ENCODE measurements at places on chromosomes 3 and 15.

- no peak for DNase-seq
These were observed 630.5 kb upstream of the EPHA6 start for GRCh38 chr3:96183871-96184270.

DNA sequence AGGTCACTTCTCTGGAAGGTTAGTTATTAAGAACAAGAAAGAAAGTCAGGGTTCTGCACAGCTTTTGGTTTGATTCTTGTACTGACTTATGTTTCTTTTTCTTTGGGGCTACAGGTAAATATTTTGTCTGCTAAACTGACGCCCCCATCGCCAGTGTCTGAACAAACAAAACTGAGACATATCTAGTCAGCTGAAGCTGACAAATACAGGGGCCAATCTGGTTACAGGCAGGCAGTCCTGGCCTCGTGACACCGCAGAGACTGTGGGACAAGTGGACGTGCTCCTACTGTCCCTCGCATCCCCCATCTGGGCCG lies 4.6 kb upstream of the RPL14 start:
- no peak for DNase-seq

- DNase-seq, result peak; percentile 95
These were observed at the start of gene RNF7 for GRCh38 chr3:141738022-141738890. Gene RNF7, plus strand, starts transcription at chr3:141738298. Its CDS starts 44 bp downstream, at chr3:141738342.

DNA sequence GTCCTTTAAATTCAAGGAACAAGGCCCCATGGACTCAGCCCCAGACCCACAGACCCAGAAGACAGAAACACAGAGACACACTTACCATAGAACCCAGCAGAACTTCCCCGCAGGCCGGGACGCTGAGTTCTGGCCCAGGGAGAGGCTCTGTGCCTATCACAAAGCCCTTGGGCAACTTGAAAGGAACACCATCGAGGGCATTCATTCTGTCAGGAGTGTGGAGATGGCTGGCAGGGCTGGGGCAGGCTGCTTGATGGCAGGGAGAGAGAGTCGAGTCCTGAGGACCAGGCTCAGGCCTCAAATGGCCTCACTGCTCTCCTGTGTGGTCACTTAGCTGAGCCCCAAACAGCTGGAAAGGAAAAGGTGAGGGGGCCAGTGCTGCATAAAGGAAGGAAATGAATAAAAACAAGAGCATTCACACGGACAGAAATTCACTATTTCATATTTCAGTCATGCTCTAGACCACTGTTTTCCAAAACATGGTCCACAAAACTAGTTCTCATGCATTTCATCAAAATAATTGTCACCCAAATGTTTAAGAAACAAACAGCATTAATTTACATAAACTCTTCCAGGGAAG lies 8.9 kb downstream of the UBAP1L start:
- DNase-seq, result no peak

GRCh38 chr3:65888196-65888595 lies 150.5 kb downstream of the MAGI1 start:
- DNase-seq, result no peak

- no peak for DNase-seq
These were observed 81.0 kb downstream of the FBXL2 start for GRCh38 chr3:33358172-33358781.

- DNase-seq, result no peak
These were observed 65.8 kb downstream of the TFRC start for GRCh38 chr3:196016059-196016458.

DNA sequence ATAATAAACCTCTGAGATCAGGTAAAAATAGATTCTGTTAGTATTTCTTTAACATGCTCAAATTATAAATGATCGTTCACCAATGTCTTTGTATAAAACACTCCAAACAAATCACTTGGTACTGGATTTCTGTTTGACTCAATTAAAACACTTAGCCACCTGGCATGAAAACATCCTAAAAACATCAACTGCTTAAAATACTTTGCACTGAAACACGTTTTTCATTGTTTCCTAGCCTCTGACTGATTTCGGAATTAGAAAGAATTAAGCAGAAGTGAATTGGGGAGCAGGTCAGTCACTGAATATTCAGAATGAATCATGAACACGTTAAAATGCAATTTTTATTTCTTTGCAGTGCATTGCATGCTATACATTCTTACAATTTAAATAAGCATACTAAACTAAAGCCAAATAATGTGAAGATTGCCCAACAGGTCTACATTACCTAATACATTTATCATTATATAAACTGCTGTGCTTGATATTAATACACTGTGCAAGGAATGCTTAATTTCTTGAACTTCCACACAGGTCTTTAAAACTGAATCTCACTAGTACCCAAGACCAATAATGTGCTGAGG lies 1.6 kb downstream of the THRB start:
- DNase-seq, result no peak

DNA sequence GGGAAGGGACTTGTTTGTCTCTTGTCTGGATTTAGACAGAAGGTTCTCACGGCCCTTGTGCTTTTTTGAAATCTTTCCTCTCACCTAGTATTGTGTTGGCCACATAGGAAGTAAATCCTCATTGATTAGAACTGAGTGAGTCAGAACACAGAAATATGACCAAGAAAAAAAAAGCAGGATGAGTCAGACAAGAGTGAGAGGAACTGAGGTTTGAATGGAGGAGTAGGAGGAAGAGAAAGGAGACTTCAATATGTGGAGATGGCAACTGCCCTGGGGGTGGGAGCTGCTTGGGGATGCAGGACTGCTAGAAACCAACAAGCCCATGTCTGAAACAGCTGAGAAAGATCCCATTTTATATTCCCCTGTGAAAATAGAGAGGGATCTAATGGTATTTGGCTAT lies 194.1 kb upstream of the ZBTB20 start:
- peak; percentile 75 for DNase-seq

DNA sequence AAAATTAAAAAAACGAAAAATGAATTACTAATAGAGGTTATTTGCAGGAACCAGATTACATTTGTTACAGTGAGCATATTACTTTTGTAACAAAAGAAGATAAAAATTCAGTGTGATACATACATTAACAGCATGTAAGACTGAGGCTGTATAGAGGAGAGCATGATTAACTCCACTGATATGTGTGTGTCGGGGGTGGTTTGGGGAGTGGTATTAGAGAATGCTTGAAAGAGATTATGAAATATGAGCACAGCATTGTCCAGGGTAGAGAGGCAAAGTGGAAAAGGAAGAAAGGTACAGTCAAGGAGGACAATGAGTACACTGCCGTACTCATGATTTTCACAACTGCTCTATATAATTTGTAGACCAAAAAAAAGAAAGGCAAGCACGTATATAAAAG lies 62.9 kb upstream of the LRRFIP2 start:
- DNase-seq, result peak; percentile 32

DNA sequence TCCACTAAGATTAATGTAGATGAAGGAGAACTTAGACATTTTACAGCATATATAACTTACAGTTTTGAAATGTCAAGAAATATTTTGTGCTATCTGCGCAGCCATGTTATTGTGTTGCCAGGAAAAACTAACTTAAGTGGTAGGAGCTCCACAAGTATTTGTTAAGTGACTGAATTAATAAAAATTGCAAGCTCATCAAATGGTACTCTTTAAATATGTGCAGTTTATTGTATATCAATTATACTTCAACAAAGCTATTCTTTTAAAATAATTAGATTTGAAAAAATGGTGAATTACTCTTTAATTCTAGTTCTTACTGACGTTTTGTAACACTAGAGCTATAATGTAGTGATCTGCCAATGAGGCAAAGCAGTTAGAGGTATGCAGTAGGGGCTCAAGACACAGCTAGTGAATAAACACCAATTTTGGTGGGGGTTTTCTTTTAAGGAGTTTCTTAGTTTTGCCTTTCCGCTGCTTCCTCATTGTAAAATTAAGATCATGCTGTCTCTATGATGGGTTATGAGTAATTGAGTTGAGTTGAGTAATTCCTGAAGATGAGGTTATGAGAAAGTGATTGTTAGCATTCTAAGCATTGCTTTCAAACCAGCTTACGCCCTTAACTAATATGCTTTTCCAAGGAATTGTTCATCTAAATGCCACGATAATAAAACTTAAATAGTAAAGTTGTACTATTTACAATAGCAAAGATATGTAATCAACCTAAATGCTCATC lies 10.9 kb upstream of the LXN start:
- DNase-seq, result peak; percentile 81

GRCh38 chr15:59557581-59557980 lies 54.0 kb upstream of the GCNT3 start:
- DNase-seq, result no peak

- DNase-seq, result no peak
These were observed 27.2 kb downstream of the ETV5 start for GRCh38 chr3:186081678-186082077.

- no peak for DNase-seq
These were observed 46.5 kb downstream of the CYFIP1 start for GRCh38 chr15:22933641-22934061.

DNA sequence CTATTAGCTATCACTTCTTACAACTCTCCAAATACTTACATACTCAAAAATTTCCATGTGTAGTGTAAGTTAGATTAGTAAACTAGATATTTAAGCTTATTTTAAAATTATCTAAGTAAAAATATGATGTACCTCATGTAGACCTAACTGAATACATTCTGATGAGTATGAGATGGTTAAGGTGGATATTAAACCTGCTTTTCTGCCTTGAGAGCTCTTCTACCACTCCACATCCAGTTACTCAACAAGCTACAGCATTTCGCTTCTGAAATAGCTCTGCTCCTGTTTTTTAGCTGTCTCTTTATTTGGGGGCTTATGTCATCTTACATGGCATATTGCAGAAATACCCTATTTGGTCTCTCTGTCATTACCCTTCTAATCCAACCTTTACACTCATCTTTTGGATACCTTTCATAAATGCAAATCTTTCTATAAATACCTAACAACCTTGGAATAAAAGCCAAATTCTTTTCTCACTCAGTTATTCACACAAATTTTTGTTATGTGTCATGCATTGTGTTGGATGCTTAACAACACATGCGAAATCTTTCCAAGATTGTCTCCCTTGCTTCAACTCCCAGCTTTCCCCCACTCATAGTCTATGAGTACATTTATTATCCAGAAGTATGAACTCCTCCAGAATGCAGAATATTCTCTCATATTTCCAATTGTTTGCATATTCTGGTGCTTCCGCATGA lies 92.0 kb downstream of the ALCAM start:
- peak; percentile 54 for DNase-seq

DNA sequence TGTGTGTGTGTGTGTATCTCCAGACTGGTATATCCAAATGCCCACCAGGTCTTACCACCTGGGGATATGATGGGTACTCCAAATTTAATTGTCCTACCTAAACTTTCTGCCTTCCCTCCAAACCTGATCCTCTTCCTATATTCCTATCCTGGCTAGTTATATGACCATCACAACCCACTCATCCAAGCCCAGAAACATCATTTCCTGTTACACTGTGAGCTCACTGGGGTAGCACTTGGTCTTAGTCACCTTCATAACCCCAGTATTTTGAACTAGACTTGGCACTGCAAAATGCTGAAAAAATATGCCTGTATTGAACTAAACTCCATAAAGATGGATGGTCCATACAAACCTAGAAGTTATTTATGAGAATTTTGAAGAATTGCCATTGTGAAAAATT lies 178.8 kb upstream of the EIF1B start:
- DNase-seq, result peak; percentile 45

DNA sequence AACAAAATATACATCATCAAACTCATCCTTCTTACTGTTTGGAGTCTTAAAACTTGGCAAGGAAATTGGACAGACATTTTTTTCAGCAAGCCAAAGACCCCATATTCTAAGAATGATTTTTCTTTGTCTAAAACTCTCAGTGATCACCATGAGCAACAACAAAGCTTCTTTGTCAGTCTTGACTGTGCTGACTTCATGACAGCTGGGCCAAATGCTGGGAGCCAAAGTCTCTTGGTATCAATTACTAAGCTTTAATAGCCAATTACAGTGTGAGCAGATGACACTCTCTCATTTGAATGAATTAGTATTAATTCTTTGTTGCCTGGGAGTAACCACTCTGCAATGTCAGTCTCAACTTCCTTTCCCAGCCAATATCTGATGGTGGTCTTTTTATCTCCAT lies 48.1 kb upstream of the GK5 start:
- DNase-seq, result no peak

DNA sequence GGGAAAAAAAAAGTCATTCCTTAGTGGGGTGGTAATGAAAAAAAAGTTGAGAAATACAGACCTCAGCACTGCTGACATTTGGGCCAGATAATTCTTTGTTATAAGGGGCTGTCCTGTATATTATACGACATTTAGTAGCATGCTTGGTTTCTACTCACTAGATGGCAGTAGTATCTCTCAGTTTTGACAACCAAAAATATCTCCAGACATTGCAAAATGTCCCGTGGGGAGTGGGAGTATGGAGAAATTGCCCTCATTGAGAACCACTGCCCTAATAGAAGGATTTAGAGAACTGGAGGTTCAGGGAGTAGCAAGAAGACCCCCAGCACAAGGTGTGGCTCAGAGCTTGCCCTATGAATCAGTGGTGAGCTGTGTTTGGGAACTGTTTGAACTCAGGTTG lies 28.6 kb upstream of the TEX264 start:
- DNase-seq, result no peak

DNA sequence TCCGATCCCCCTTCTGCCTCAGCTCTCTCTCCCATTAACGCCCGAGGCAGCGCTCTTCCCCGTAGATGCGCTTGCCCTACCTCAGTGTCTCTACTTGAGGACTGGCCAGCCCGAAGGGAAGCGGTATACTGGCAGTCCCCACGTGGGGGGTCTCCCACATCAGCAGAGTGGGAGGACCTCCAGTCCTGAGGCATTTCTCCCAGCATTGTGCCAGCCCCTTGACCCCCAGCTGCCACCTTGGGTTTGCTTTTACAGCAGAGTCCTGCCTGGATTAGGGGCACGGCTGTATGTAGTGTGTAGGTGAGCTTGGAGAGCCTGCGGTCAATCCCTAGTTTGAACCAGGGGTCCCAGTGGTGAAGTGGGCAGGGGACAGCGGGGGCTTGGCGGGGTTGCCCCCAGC lies 767 bp downstream of the SEMA3F start:
- no peak for DNase-seq

DNA sequence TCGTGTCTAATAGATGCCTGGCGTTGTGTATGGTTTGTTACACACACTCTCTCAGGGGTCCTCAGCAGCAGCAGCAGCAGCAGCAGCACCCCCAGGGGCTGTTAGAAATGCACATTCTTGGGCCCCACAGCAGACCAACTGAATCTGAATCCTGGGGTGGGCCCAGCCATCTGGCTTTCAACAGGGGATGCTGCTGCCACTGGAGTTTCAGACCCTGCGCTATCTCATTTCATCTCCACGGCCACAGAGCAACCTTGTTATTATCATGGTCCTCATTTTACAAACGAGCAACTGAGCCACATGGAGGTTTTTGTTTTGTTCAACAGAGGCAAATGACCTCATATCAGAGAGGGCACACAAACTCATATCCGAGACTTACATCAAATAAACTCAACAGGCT lies 47.7 kb downstream of the MGLL start:
- no peak for DNase-seq

DNA sequence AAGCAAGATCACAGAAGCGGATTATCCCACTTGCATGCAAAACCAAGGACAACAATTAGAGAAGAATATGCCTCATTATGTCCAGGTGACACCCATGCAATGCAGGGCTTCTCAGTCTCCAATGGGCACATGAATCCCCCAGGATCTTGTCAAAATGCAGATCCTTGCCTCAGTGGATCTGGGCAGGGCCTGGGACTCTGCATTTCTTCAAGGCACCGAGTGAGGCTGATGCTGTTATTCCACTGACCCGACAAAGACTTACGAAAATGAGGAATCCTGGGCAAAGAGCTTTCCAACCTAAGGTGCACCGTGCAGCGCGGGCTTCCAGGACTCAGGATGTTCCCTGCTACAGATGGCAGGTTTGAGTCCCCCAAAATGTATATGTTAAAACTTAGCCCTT lies 99.2 kb downstream of the ATP10A start:
- DNase-seq, result no peak
